Activated T-helper 2 cell treated with anti-CD3 and anti-CD28 coated beads, Interferon-gamma antibody, Interleukin-2, Interleukin-4, amounts not matched to agents 10 μg/mL and 5 μg/mL and 100 μg/mL, durations not matched to agents 14 hours and 24 hours and 36 hours (primary cell): ENCODE measurements at places on chromosomes 6 and 20. TPM values are rescaled to one million over a fixed set of nuclear protein-coding genes. Genes with fewer than 3 reads are reported as not detected.
A peak's percentile ranks its signal among the peaks of the same experiment; 100 is the strongest.

The HLA-DRA gene
- 20.8 and 23.7 TPM in 2 replicates for total RNA-seq

The PI16 gene
- total RNA-seq = not detected in 2 replicates

The ADGRB3 gene
- 0.07 and 0.14 TPM in 2 replicates for total RNA-seq

The CSNK2B gene
- 266 and 279 TPM in 2 replicates for total RNA-seq

The PLCB1 gene
- total RNA-seq = 2.6 TPM in 2 replicates

The CCN5 gene
- not detected in 2 replicates for total RNA-seq

The RSPH9 gene
- not detected in 2 replicates for total RNA-seq

The BPHL gene
- 12.1 and 15.8 TPM in 2 replicates for total RNA-seq

The GJA1 gene
- total RNA-seq = not detected in 2 replicates

DNA sequence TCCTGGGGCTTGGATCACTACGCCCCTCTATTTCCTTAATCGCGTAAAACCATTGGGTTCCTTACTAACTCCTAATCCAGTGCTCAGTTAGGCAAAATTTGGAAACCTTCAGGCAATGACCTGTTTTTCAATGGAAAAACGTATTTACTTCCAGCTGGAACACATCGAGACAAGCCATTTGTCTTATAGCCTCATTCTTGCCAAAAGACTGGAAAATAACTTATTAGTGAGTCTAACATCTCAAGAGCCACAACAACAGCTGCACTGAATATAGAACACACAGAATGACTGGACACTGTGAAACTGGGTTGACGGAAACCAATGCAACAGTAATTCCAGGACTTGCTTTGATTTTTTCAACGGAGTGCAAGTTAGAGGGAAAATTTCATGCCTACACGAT, 125.2 kb upstream of the MAP3K7 start:
- peaks cover 2% of the 10 kb centered on the region for H3K4me1 ChIP-seq
- H3K27ac ChIP-seq = no peak overlapping the region
- H3K36me3 ChIP-seq = no peaks in the 10 kb centered on the region

- H3K4me3 ChIP-seq = no peak overlapping the region
- H3K27ac ChIP-seq = no peak overlapping the region
- H3K36me3 ChIP-seq = no peaks in the 10 kb centered on the region
- peaks cover 6% of the 10 kb centered on the region for H3K27me3 ChIP-seq
- no peaks in the 10 kb centered on the region for H3K4me1 ChIP-seq
Measured at GRCh38 chr6:159301810-159302593, 132.8 kb downstream of the FNDC1 start.

DNA sequence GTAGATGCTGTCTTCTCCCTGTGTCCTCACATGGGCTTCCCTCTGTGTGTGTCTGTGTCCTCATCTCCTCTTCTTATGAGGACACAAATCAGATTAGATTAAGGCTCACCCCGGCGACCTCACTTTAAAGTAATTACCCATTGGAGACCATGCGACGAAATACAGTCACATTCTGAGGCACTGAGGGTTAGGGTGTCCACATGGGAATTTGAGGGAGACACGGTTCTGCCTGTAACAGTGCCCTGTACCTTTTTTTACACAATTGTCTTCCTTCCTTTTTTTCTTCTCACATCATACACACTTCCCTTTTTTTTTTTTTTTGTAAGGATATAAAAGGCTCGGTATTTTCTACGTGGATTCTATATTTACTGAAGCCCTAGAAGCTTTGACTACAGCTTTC, 48.9 kb downstream of the DEK start:
- DNase-seq = no peak
- no peaks in the 10 kb centered on the region for H3K27me3 ChIP-seq
- no peak overlapping the region for H3K4me3 ChIP-seq
- H3K27ac ChIP-seq = no peak overlapping the region
- H3K36me3 ChIP-seq = peaks cover 28% of the 10 kb centered on the region
- peaks cover 22% of the 10 kb centered on the region for H3K4me1 ChIP-seq

DNA sequence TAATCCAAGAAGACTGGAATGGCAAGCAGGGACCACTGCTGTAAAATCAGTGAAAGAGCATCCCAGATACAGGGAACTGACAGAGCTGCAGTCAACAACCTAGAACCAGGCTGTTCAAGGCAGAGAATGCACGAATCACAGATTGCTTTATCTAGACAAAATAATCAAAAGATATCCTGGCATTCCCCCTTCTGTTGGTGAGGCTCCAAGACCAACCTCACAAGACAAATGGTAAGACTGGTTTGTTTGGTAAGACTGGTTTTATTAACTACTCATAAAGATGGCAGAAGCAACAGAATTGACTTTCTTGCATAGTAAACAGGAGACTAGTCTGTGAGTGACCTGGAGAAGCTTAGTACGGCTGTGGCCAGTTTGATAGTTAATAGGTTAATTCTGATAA, 88.8 kb upstream of the AHI1 start:
- DNase-seq = no peak
- peaks cover 78% of the 10 kb centered on the region for H3K36me3 ChIP-seq
- H3K4me1 ChIP-seq = peaks cover 76% of the 10 kb centered on the region
- peak overlapping the region; percentile 95 for H3K27ac ChIP-seq

DNA sequence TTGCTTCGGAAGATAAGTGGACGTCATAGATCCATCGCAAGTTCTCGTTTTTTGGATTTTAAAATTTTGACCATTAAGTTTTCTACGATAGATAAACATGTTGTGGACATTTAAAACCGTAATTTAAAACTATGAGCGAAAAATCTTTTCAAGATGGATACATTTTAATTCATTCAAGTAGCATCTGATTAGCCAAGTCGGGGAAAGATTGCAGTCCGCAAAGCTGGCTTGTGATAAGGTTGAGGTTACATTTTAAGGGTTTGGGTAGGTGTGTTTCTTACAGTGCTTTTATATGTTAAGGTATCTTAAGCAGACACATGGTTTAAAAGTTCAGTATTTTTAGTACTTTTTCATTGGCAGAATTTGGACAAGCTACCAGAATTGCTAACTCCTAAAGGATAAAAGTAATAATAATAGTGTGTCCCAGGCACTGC, 1.2 kb downstream of the WTAP start:
- peaks cover 57% of the 10 kb centered on the region for H3K36me3 ChIP-seq
- peak overlapping the region; percentile 88 for H3K4me3 ChIP-seq
- DNase-seq = no peak
- peaks cover 42% of the 10 kb centered on the region for H3K4me1 ChIP-seq

DNA sequence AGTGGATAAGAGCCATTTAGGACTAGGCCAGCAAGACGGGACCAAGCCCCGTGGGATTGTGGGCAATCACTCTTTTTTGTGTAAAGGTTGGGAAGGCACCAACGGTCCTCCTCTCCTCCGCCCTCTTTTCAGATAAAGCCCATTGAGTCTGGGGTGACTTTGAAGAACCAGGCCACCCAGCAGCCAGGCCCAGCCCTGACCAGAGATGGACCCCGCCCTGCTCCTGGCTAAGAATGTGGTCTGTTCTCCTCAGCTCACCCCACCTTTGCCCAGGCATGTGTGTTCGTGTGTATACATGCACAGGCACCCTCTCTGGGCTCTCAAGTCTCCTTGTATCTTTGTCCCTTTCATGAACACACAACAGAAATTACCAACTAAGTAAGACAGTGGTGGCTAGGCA, 9.1 kb downstream of the SDC4 start:
- H3K36me3 ChIP-seq = peaks cover 67% of the 10 kb centered on the region
- DNase-seq = no peak
- H3K27ac ChIP-seq = no peak overlapping the region
- peaks cover 27% of the 10 kb centered on the region for H3K4me1 ChIP-seq

DNA sequence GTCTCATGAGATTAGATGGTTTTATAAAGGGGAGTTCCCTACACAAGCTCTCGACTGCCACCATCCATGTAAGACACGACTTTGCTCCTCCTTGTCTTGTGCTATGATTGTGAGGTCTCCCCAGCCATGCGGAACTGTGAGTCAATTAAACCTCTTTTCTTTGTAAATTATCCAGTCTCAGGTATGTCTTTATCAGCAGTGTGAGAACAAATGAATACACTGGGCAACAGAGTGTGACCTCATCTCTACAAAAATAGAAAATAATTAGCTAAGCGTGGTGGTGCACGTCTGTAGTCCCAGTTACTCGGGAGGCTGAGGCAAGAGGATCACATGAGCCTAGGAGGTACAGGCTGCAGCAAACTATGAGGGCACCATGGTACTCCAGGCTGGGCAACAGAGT, 51.3 kb downstream of the MDN1 start:
- no peaks in the 10 kb centered on the region for H3K27me3 ChIP-seq
- H3K36me3 ChIP-seq = peaks cover 56% of the 10 kb centered on the region
- no peak overlapping the region for H3K27ac ChIP-seq
- no peak for DNase-seq
- no peaks in the 10 kb centered on the region for H3K4me1 ChIP-seq
- H3K4me3 ChIP-seq = no peak overlapping the region

DNA sequence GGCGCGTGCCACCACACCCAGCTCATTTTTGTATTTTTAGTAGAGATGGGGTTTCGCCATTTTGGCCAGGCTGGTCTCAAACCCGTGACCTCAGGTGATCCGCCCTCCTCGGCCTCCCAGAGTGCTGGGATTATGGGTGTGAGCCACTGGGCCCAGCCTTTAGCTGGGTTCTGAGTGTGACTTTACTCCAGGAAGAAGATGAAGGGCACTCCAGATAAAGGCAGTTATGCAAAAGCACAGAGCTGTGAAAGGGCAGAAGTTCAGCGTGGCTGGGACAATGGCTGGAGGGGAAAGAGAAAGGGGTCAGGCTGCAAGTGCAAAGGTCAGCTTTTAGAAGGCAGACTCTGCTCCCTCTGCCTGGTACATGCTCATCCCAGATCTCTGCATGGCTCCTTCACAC, 39.7 kb downstream of the MAP3K5 start:
- H3K4me3 ChIP-seq = no peak overlapping the region
- no peak overlapping the region for H3K27ac ChIP-seq
- DNase-seq = no peak
- H3K4me1 ChIP-seq = peaks cover 77% of the 10 kb centered on the region
